GM04504 (cell line): ENCODE measurements at places on chromosomes 11 and 22.

- no peak for DNase-seq
Measured at GRCh38 chr22:39405346-39406085, 5.9 kb downstream of the TAB1 start.

DNA sequence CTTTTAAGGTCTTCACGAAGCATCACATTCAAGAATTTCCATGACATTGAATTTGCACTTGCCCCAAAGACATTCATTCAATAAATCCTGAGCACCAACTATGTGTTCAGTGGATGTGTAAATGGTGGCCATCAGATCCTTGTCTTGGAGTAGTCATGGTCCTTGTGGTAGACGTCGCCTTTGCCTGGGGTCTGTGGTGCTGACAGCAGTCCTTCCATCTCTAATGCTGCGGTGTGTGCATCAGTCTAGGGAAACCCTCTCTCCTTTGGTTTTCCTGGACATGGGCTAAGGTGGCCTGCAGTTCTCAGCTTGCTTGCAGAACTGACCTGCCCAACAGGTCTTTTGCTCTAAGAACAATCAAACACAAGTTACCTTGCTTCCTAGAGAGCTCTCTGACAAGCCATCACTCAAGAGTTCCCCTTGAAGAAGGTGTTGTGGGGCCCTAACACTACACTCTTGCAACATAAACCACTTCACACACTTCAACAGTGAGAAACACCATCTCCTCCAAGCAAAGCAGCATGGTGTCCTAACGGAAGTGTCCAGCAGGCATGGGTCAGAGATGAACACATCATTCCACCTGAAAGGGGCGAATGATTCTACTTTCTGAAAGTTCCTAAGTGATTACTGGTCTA is 72.1 kb downstream of the BUD13 start:
- no peak for DNase-seq

DNA sequence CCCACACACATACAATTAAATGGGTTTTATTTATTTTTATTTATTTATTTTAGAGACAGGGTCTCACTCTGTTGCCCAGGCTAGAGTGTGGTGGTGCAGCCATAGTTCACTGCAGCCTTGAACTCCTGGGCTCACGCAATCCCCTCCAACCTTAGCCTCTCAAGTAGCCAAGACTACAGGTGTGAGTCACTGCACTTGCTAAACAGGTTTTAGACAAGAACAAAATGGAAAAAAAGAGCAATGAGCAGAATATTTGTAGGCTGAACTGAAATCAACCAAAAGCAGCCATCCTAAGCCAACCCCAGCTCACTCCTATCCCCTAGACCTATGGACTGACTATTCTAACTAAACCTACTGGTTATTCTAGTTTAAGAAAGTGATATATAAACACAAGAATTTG is 37.8 kb downstream of the MRE11 start:
- DNase-seq: no peak

DNA sequence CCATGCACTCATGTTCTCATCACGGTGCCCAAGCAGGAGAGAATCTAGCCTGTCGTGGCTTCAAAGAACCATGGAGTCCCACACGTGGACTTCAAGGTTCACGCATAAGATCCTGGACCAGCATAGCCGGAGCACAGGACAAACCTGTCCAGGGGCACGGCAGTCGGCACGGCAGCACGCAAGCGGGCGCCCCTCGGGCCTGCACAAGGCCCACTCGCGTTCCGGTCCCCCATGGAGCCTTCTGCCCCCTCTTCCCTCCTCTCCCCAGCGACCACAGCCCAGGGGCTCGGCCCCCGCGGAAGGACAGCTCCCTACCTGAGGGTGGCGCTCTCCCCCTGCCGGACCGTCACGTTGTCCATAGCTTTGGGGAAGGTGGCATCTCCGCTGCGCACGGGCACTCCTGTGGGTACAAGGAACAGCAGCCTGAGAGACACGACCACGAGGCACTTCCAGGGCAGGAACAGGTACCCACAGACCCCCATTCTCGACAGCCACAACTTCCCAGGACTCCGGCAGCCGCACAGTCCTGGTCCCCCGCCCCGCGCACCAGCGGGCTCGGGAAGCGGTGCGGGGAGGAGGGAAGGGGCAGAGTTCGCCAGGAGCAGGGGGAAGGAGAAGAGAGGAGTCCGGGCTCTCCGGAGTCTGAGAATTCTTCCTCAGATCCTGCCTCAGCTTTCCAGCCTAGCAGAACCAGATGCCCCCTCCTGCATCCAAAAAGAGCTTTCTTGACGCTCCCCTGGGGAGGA is 589.5 kb downstream of the OPCML start:
- no peak for DNase-seq

- DNase-seq: no peak
Measured at GRCh38 chr11:131038597-131038996, 122.3 kb upstream of the SNX19 start.
